ENCODE measurements at places on chromosomes 4 and X.

- DNase-seq, result no peak
Measured at GRCh38 chrX:13377550-13377934, 57.7 kb upstream of the ATXN3L start.

- no peak for DNase-seq
Measured at GRCh38 chrX:39585808-39586207, 511.9 kb downstream of the BCOR start.

DNA sequence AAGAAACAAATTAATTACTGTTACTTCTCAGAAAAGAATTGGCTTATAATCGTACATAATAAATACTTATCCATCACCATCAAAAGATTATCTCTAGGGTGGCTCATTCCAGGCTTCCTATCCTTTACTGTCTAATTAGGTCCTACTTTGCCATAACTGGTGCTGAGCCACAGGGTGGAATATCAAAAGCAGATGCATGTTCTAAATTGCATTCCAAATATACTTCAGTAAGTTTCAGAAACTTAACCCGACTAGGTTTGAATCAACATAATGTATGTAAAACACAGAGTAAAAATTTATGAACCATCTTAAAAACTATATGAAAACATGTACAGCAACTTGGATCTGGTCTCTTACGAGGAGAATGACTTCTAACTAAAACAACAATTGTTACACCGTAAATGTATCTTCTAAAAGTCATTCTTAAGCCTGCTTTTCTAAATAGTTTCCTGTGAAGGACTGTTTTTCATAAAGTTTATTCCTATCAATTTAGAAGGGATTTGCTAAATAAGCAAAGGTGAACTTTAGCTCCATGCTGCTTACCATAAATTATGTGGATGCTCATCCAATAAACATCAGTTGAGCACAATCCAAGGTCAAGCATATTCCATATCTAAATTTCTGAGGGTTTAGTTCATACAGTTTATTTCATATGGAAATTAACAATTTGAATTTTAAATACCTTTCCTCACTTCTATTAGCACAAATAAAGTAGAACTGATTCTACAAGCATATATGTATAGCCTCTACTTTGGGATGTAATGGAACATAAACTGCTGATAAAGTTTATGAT, 13.4 kb downstream of the ZAR1 start:
- no peak for DNase-seq

GRCh38 chr4:181294421-181294820, 948.8 kb upstream of the TENM3 start:
- DNase-seq, result no peak

DNA sequence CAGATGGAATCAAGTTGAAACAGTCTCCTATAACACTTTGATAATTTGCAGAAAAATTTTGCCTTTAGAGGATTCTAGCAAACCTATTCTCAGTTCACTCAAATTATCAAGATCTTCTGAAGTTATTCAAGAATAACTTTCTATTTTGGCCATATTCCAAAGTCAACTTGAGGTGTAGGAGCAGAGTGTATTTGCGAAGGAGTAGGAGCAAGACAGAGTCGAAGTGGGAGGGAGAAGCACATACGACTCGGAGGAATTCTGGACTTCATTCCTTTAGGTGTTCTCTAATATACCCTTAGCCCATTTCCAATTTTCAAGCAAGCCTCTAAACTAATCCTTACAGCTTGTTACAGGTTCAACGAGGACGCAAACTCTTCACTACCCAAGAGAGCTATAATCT, 252.9 kb downstream of the GPM6A start:
- no peak for DNase-seq

Measured in HuH-7 (cell line).